Activated CD4-positive, alpha-beta T cell treated with anti-CD3 and anti-CD28 coated beads for 1 hour (primary cell): ENCODE measurements at places on chromosomes 4 and X.
A peak's percentile ranks its signal among the peaks of the same experiment; 100 is the strongest.

GRCh38 chr4:81428002-81428401 lies 43.7 kb downstream of the RASGEF1B start:
- DNase-seq = no peak

GRCh38 chrX:103367502-103367901 lies 8.8 kb upstream of the BEX3 start:
- no peak for DNase-seq

DNA sequence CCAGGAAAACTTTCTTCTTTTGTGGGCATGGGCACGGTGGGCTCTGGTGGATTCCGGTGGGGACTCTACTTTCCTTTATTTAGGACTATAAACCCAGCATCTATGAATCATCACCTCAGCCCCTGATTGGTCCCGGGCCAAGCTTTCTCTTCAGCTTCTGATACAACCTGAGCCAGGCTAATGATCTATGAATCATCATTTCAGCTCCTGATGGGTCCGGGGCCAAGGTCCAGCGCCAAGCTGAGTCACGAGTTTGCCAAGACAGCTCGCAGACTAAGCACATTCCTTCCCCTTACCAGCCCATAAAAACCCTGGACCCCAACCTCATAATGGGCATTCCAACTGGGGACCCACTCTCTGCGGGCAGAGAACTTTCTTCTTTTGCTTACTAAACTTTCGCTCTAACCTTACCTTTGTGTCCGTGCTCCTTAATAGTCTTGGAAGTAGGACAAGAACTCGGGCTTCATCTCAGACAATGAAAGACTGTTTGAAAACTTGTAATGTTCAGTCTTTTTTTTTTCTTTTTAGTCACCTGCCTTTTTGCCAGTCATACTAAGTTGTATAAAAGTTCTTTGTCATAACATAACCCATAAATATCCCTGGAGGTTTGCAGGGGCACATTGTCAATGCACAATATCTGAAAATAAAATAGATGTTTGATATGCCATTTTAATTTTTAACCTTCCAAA lies 904.9 kb upstream of the EPHA5 start:
- DNase-seq = no peak

DNA sequence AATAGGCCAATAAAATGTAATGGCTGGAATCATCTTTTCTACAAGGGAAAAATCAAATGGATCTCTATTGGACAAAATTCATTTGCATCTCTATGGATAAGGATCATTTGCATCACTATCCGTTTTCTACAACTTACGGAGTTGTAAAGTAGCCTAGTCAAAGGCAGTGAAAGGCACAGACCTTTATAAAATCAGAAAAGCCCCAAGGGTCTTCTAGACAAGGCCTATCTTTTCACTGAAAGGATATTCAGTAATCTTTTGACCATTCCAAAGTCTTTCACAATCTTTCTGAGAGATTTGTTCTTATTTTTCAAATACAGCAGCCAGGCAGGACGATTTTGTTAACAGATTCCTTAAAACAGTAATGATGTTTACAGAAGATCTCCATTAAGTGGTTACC lies 119.5 kb upstream of the JADE1 start:
- no peak for DNase-seq

DNA sequence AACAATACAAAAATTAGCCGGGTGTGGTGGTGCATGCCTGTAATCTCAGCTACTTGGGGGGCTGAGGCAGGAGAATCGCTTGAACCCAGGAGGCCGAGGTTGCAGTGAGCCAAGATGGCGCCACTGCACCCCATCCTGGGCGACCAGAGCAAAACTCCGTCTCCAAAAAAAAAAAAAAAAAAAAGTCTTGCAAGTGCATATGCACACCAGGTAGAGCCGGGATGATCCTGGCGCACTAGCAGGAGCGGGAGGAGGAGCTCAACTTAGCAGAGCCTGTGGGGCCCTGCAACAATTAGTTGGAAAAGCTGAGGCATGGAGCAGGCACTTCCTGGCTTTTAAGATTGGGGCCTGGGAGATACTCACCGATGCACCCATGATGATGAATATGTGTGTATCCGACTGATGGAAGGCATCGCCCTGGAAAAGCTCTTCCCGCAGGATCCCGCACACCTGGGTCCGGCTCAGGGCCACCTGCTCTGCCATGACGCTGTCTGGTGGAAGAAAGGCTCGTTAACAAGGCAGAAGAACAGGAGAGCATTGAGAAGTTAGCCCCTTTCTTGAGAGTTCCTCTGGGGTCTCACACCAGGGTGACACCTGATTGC lies 872 bp downstream of the G6PD start:
- no peak for DNase-seq

- DNase-seq = no peak
Observed at GRCh38 chrX:38893441-38893840, 92.2 kb downstream of the MID1IP1 start.

GRCh38 chr4:36281384-36282106 lies at the start of gene DTHD1:
Gene DTHD1, plus strand, starts transcription at chr4:36281616. Its CDS starts 143 bp downstream, at chr4:36281759.
- no peak for DNase-seq

- no peak for DNase-seq
Observed at GRCh38 chr4:107066621-107067020, 30.5 kb upstream of the DKK2 start.

DNA sequence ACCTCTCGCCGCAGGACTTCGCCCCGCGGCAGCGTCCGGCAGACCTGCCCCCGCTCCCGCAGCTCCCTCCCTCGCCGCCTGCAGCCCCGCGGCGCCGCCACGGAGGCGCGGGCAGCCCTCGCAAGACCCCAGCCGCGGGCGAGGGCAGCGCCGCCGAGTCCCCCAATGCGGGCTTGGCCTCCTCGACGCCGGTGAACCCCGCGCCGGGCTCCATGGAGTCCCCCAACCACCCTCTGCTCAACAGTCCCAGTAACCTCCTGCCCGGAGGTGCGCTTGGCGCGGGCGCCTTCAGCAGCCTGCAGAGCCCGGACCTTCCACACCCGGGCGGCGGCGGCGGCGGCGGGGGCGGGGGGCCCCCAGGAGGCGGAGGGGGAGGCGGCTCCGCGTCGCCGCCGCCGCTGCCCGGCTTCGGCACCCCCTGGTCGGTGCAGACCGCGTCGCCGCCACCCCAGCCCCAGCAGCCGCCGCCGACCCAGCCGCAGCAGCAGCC lies 1.2 kb downstream of the CPEB2 start:
- peak; percentile 47 for DNase-seq

DNA sequence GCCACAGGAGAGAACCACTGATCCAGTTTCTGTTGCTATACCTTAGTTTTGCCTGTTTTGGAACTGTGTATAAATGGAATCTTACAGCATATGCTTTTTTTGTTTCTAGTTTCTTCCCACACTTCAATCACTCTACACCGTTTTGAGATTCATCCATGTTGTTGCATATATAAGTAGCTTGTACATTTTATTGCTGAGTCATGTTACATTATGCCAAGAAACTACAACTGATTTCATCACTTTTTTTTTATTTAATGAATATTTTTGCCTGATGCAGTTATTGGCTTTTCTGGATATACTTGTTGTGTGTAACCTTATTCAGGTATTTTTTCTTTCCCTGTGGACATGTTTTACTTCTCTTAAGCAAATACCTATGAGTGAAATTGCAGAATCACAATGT lies 1135.9 kb downstream of the RAPGEF2 start:
- no peak for DNase-seq

DNA sequence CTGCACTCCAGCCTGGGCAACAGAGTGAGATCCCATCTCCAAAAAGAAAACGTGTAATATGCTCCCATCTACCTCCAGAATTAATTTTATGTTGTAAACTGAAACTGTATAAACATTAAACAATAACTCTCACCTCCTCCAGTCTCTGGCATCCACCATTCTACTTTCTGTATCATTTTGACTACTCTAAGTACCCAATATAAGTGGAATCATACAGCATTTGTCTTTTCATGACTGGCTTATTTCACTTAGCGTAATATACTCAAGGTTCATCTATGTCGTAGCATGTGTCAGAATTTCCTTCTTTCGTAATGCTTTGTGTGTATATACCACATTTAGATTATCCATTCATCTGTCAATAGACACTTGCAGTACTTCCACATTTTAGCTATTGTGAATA lies 20.6 kb downstream of the F8 start:
- no peak for DNase-seq

DNA sequence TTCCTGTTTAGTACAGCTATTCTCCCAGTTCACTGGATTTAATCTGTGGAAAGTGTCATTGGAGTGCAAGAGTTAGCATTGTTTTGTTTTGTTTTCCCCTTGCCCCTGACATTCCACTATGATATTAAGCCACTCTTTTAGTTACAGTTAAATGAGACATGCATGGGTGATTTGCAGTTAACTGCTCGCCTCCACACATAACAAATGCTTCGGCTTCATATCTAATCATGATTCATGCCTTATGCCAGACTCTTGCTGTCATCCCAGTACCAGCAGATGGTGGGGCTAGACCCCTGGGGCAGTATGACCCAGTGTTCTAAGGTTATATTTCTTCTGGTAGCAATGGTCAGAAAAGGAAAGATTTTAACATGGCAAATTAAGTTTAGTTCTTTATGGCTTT lies 80.1 kb downstream of the RAP1GDS1 start:
- DNase-seq = no peak

DNA sequence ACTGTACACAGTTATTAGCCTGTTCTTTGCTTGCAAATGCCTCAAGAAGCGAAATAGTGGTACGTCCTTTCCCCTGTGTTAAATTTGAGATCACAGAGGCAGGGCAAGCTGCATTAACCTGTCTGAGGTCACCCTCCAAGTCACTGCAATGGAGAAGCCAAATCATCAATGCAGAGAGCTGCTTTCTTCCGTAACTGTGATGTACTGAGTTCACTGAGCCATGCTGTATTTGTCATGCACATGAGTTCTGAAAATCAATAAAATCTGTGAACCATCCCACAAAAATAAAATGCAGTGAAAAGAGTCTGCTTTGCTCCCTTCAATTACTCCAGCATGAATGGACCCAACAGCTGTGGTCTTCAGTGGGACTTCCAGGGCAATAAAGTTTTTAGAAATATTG lies 393.5 kb downstream of the KCNIP4 start:
- DNase-seq = no peak

GRCh38 chr4:183384516-183384915 lies 59.9 kb upstream of the CDKN2AIP start:
- DNase-seq = no peak

DNA sequence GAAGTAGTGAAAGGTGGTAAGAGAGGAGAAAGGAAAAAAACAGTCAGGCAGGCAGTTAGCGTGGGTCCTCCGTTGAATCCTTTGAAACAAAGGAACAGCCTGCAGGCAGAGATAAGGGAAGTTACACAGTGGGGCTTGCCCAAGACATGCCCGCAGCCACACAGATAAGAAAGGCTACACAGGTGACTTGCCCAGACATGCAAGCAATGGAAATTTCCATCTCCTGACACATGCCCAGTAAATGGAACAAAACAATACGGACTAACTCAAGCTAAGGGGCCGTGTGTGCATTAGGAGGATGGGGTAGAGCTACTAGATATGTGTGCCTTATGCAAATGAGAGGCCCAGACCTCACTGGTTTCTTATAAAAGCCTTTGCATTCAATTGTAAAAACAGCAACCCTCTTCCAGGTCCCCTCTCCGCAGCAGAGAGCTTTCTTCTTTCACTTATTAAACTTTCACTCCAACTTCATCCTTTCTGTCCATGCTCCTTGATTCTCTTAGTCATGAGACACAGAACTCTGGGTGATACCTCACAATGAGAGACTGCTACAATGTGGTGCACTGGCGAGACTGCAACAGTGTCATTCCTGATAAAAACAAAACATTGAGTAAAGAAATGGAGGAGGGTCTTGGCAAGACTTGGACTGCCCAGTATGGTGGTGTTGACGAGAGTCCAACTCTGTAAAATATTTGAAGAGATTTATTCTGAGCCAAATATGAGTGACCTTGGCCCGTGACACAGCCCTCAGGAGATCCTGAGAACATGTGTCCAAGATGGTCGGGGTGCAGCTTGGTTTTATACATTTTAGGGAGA lies 997.4 kb upstream of the PRKX start:
- no peak for DNase-seq

- no peak for DNase-seq
Observed at GRCh38 chr4:83552924-83553323, 17.0 kb downstream of the GPAT3 start.

DNA sequence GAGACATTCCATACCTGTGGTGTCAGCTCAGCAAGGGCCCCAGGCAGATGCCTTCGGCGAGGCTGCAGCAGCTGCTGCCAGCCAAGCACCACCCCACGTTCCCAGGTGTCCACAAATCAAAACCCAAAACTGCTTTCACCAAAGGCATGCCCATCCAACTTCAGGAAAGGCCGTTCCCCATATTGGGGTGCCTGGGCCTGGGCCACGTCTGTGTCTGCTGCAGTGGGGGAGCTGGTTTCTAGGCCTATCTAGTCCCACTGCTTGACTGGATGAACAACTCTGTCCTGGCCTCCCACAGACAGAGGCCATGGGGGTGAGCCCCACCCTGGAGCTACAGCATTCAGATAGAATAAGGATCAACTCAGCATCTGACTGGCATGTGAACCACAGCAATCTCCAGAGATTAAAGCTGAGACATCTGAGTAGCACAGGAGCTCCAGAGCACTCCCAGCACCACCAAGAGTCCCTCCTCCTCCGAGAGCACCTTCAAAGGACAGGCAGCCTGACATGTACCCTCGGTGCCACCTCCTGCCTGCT lies 37.0 kb downstream of the NAT8L start:
- DNase-seq = no peak

- DNase-seq = no peak
Observed at GRCh38 chrX:47579537-47579936, 2.7 kb upstream of the TIMP1 start.

DNA sequence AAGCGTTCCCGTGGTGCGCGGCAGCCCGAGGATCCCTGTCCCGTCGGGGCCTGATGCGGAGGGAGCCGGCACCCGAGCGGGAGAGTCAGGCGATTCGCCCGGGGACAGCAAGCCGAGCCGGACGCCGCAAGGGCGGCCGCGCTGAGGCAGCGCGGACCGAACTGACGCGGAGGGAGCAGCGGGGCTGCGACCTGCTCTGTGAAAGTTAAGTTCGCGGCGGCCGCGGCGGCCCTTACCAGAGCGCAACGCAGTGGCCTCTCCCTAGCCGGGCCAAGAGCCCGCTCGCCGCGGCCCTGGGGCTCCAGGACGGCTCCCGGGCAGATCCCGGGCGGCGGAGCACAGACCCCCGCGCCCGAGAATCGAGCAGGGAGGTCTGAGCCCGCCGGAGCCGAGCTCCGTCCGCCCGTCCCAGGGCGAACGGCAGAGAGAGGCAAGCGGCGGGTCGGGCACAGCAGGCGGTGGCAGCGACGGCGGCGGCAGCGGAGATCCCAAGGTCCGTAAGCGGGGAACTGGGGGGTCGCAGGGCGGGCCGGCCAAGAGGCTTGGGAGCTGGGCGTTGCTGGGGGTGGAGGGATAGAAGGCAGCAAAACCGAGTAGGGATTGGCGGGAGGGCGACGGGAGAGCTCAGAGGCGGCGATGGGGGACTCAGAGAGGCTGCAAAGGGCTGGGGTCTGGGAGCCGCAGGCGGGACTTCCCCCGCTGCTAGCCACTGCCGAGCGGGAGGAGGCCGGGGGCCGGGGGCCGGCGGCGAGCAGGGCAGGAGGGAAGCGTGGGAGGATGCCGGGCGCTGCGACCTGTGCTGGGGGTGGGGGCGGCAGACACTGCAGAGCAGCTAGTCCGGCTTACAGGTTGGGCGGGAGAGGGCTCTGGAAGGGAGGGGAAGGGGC lies 1.0 kb downstream of the GPR50 start:
- no peak for DNase-seq
